Stimulated activated CD4-positive, alpha-beta T cell treated with anti-CD3 and anti-CD28 coated beads, Interleukin-15, amount 100 ng/mL, for 1 hour (primary cell): ENCODE measurements at places on chromosomes 16 and 17.

DNA sequence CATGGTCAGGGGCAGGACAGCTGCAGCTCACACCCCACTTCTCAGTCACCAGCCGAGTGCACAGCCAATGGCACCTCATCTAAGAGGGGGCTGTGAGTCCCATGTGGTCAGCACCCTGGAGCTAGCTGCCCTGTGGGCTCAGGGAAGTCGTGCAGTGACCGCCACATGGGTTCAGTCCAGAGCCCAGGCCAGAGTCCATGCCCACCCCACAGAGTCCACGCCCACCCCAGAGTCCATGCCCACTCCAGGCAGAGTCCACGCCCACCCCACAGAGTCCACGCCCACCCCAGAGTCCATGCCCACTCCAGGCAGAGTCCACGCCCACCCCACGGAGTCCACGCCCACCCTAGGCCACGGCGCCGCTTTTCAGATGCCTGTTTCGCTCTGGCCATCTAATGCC lies 24.1 kb downstream of the SLC7A5 start:
- no peak for DNase-seq

- no peak for DNase-seq
These were observed 934 bp upstream of the AOC2 start for GRCh38 chr17:42843358-42843934.

DNA sequence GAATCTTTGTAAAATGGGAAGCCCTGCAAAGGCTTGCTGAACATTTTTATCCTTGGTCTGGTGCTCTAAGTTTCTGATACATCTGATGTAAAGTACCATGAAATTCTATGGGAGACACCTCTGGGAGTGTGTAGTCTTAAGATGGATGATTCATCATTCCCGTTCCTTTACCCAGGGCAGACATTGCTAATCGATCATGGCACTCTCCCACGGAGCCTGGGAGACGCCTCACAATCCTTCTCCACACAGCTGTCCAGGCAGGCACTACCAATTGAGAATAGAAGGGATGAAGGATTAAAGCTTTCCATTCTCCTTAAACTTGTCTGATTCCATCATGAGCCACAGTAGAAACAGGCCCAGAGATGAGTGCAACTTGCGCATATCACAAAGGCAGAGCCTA lies 144.8 kb downstream of the GSG1L start:
- no peak for DNase-seq

- DNase-seq = no peak
These were observed 9.5 kb downstream of the IRF8 start for GRCh38 chr16:85908444-85908843.

DNA sequence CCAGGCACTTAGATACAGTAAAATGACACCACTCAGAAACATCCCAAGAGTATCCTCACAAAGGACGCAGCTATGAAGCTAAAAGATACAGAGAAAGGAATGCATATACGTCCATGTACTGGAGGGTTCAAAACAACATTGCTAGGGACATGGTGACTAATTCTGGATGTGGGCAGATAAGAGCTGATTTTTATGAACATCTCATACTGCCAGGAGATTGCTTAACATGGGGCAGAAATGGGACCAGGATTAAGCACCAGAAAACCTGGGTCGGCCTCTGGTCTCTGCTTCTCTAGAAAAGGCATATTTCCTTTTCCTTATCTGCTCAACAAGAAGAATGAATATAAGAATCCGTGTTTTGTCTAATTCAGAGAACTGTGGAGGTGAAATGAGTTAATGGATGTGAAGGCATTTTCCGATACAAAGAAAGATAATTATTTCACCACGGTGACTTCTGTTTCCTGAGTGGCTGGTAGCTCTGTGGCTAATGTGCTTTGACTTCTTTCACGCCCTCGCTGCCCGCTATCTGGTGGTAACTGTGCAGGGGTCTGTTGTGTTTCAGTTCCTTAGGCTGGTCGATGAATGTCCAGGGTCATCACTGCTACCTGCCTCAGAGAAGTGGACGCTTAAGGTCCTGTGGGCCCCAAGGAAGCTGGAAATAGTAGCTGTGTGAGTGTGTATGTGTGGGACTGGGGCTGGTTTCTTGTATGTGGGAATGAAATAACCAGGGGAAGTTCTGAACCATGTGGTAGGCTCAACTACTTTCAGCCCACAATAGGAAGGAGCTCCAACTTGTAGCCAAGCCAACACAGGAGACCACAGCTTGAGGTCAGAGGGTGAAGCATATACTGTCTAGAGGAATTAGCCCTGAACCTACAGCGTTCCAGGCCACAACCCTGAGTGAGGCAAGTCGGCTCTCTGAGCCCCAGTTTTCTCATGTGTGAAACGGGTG lies 15.8 kb upstream of the CCL5 start:
- no peak for DNase-seq

DNA sequence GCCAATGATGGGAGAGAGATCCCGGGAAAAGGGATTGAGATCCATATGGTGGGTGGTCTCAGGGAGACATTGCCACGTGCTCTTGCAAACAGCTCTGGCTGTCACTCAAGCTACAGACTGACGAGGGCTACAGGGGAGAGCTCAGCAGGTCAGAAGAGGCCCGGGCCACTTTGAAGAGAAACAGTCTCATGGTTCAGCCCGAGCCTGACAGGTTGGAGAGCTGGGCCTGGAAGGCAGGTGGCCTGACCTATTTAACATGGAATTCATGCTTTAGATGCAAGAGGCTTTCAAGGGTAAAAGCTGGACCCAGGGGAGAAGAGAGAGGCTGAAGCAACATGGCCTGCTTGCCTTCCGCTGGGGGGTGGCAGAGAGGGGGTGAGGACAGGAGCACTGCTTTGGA lies 81.0 kb upstream of the BRD7 start:
- no peak for DNase-seq

GRCh38 chr17:76432712-76433336 lies 20.1 kb downstream of the UBE2O start:
- no peak for DNase-seq

DNA sequence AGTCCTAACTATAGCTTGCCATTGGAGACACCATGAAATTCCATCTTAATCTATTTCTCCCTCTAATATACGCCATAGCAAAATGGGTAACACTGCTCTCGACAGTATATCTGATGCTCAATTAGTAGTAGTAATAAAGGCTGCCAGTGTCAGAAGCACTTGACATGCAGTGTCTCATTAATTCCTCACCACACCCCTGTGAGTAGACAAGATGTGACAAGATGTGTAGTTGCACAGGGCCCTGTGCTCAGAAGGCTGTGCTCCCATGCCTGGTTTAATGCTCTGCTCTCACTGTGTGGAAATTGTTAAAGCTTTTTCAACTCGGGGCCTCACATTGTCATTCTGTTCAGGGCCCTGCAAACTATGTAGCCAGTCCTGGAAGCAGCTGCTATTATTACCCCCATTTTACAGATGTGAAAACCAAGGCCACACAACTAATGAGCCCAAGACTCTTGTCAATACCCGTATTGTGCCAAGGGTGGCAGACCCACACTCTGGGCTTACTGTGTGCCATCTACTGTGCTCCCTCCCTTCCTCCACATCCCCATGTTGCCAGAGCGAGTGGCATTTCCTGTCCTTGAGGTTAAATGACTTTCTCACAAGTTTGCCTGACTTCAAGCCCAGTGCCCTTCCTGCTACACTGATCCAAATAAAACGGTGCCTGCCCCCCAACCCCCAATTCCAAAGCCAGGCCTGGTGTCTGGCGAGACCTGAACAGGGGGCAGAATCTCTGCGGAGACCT lies 287.3 kb upstream of the CCL2 start:
- DNase-seq = no peak

- no peak for DNase-seq
These were observed 4.0 kb downstream of the CTC1 start for GRCh38 chr17:8243827-8244226.

- no peak for DNase-seq
These were observed 37.6 kb downstream of the CBFA2T3 start for GRCh38 chr16:88939245-88939971.

GRCh38 chr17:81166033-81166492 lies at the start of gene AATK:
Gene AATK (minus strand): TSS chr17:81166221. CDS start chr17:81165992, 229 bp downstream.
- DNase-seq = no peak

- peak; percentile 22 for DNase-seq
These were observed 520 bp downstream of the JPT2 start for GRCh38 chr16:1678500-1679098.

DNA sequence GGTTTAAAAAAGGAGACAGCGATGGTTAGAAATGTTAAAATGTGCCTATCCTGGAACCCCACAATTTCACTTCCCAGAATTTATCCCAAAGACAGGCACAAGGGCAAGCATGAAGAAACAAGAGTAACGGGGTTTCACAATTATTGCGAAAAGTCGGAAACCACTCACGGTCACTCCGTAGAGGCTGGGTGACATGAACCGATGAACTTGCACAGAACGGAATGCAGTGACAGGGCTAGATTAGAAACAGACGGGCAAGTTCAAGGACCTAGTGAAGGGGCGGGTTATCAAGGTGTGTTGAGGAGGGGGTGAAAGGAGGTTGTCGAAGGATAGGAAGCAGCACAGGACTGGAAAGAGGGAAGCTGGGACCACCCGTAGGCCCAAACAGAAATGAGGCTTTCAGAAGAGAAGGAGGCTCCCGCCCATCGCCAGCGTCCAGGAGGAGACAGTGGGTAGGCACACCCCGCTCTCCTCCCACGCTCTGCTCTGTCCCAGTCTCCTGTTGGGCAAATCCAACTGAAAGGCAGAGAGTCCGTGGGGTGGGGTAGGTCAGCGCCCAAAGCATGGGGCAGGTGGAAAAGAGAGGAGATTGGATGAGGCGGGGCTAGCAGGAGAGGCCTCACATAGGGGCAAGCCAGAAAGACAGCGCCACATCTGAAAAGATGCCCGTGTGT lies 47.4 kb upstream of the JPH3 start:
- DNase-seq = no peak

DNA sequence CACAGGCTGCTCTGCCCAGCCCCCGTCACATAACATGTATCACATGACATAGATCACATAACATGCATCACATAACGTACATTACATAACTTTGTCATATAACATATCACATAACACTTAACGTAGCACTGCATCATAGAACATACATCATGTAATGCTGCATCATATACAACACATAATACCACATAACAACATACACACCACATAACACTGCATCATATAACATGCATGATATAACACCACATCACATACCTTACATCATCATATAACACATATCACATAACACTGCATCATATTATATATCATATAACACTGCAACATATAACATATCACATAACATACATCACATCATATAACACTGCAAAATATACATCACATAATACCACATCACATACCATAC lies 83.8 kb downstream of the AXIN2 start:
- no peak for DNase-seq

- DNase-seq = no peak
These were observed 108.4 kb downstream of the CDH13 start for GRCh38 chr16:82735186-82735585.

GRCh38 chr16:84641643-84642358 lies 6.5 kb upstream of the KLHL36 start:
- DNase-seq = no peak

DNA sequence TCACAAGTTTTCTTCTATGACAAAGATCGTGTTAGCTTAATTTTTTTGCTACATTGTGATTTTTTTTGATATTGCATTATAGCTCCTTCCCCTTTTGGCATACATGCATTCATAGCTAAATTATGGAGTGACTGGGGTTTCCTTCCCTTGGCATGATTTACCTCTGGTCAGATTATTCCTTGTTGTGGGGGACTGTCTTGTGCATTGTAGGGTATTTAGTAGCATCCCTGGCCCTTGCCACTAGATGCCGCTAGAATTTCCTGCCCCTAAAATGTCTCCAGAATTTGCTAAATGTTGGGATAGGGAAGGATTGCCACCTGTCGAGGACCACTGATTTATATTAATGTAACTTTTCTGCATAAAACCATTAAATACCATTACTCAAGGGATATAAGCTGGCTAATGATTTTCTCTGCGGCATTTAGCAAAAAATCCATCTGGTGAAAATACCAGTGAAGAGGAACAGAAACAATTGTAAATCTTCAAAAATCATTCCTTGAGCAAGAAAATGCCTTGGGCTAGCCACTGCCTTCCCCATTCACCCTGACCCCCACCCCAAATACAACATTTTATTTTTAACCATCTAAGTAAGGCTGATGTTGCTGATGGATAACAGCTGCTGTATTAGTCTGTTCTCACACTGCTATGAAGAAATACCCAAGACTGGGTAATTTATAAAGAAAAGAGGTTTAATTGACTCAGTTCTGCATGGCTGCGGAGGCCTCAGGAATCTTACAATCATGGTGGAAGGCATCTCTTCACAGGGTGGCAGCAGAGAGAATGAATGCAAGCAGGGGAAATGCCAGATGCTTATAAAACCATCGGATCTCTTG lies 195.2 kb downstream of the MAP2K6 start:
- no peak for DNase-seq

DNA sequence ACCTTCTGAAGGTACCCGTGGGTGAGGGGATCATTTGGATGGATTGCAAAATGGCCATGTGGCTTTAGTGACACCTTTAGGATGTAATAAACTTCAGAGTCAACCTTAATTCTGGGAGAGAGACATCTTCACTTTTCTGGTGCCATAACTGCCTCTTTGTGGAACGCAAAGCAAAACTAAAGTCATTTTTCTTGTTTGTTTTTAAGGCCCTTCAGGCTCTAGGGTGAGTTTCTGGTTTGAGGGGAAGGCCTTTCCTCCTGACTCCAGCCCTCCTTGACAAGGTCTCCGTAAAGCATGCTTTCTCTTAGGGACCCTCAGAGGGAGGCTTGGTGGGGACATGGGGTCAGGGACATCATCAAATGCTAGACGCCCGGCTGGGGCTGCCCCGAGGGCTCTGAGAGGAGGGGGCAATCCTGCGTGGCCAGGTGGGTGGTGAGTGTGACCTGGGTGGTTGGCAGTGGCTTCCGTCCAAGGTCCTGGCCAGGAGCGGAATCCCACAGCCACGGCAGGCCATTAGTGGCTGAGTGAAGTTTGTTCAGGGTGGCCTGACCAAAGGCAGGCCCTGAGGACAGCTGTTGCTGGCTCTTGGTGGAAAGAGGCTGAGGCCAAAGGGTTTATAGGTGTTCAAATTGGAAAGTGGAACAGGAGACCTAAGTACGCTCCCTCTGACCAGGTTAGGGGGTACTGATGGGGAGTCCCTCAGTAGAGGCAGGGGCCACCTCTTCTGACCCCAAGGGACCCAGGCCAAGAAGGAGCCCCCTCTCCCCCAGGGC lies 112.2 kb downstream of the METRNL start:
- DNase-seq = no peak

DNA sequence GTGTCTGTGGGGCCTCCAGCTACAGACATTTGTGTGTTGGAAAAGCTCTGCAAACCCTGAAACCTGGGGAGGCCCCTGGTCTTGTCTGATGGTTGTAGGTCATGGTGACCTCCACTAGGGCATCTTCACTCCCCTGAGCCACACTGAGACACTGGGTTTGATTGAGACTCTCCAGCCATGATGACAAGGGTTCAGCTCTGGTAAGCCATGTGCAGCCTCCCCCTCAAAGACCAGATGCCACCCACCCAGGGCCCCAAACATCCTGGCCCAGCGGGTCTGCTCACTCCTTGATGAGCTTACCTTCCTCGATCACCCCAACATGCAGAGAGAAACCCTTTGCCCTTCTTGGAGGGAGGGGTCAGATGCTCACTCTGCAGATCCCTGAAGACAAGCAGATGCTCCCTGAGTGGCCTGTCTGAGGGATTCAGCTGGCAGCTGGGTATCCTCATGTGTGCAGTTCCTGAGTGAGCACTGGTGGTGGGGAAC lies 101.6 kb downstream of the METRNL start:
- DNase-seq = no peak

- DNase-seq = no peak
These were observed 28.4 kb downstream of the SBK1 start for GRCh38 chr16:28320741-28321140.
